IPS DF 6.9 (cell line): ENCODE measurements at places on chromosomes 3 and 15.

DNA sequence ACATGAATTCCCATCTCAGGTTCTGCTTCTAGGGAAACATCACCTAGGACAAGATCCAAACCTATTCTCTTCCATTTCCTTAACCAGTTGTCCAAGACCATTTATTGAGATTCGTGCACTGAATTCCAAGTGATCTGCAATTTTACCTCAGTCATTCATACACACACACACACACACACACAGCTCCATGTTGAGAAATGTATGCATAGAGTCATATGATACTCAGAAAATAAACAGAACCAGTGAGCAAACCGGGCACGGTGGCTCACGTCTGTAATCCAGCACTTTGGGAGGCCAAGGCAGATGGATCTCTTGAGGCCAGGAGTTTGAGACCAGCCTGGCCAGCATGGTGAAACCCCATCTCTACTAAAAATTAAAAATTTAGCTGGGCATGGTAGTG lies 6.1 kb upstream of the KPNA1 start:
- no peak for DNase-seq

GRCh38 chr3:63878394-63879060 lies 14.9 kb downstream of the ATXN7 start:
- DNase-seq: no peak

DNA sequence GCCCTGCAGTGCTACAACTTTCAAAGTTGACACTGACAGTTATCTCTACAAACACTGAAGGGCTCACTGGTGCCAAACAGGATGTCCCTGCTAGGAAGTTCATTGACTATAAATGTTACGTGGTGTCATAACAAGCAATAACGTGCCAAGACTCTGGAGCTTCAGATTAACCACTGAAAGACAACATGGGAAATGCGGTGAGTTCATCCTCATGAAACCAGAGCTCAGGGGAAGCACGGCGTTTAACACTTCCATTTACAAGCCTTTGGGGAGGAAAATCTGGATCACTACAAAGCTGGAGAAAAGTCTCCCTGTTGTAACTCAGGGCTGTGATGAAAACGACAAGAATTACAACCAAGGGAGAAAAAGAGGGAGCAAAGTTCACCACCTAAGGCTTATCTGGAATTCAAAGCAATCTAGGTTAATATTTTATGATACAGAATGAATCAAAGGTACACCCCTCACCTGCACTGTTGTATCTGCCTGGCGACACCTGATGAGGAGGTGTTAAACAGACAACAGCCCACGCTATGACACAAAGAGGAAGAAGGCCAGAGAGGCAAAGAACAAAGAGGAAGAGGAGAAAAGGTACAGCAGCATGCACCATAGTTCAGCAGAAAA lies 27.0 kb downstream of the SHQ1 start:
- DNase-seq: no peak

DNA sequence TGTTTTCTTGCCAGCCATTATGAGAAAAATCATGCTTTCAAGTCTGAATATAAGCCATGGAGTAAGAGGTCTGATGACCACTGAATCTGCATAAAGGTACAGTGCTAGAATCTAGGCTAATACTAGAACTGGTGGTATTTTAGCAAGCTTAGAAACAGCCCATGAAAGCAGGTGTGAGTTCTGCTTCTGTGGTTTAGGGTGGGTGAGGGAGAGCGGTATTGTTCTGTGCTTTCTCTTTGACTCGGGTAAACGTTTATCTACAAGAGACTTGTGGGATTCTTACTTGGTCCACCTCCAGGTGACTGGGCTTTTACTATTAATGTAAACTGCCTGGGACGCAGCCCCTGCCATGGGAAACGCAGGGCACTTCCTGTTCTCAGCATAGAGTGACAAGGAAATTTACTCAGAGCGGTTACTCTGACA lies 55.2 kb downstream of the PGPEP1L start:
- DNase-seq: no peak

GRCh38 chr15:59830873-59831272 lies 141.8 kb upstream of the BNIP2 start:
- DNase-seq: no peak

- DNase-seq: no peak
These were observed 4.7 kb downstream of the KY start for GRCh38 chr3:134646086-134646485.

DNA sequence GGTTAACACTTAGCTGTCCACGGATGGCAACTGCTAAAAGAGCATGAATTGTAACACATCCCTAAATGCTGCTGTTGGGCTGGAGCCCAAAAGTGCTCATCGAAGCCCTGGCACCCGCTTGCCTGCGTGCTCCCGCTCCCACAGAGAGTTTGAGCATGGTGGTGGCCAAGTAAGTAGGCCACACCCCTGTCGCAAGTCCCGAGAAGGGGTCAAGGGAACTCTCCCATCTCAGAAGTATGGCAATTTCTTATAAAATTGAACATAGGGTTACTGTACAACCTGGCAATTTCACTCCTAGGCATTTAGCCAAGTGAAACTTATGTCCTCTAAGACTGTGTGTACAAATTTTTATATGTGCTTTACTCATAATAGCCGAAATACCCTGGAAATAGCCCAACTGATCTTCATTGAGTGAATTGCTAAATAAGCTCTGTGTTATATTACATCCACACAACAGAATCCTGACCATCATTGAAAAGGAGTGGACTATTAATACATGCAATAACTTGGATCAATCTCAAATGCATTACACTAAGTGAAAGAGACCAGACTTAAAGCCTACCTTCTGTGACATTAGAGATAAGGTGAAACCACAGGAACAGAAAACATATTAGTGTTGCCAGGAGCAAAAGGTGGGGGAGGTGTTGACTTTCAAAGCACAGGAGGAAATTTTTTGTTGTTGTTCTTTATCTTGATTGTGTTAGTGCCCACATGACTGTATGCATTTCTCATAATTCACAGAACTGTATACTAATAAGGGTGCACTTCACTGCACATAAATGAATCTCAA lies 1.5 kb upstream of the GCSAM start:
- DNase-seq: no peak
